T-helper 17 cell (primary cell): ENCODE measurements at places on chromosomes 13 and 19. TPM values are rescaled to one million over a fixed set of nuclear protein-coding genes. Genes with fewer than 3 reads are reported as not detected.

DNA sequence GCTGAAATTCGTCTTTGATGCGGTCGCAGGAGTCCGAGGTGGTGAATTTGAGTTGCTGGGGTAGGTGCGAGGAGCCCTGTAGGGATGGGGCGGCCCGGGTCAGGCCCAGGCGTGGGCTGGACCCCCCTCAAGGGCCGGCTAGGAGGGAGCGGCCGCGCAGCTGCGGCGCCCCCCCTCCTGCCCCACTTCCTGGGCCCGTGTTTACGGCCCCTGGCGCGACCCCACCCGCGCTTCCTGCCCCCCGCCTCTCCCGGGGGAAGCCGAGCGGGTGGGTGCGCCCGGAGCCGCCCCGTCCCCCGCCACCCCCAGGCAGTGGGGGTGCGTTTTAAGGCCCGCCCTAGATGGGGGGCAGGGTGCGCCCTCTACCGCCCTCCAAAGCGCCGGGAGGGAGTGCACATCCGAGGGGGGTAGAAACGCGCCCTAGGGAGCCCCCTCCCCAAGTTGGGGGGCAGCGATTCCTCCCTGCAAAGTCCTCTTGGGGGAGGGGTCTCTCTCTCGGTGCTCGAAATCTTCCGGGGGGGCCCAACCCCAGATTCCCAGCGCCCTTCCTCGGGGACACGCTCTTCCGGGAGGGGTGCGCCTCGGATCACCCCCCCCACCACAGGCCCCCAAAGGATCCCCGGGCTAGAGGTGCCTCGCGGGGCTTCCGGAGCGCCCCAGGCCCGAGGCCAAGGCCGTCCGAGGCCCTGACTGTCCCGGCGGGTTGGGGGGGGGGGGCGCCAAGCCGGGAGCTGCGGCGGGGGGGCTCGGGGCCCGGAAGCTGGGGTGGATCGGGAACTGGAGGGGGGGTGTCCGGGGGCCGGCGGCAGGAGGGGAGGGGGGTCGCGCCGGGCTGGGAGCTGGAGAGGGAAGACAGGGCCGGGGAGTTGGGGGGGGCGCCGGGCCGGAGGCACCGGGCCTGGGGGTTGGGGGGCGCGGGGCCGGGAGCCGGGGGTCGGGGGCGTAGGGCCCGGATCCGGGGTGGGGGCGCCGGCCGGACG is 823 bp downstream of the TLE5 start:
- no peaks in the 10 kb centered on the region for H3K27me3 ChIP-seq
- peak overlapping the region; percentile 90 for H3K4me3 ChIP-seq
- H3K27ac ChIP-seq = peak overlapping the region; percentile 84

- H3K27ac ChIP-seq = no peak overlapping the region
- peaks cover 12% of the 10 kb centered on the region for H3K27me3 ChIP-seq
- no peaks in the 10 kb centered on the region for H3K4me1 ChIP-seq
- H3K36me3 ChIP-seq = no peaks in the 10 kb centered on the region
- no peak for DNase-seq
These were observed 49.9 kb downstream of the UFM1 start for GRCh38 chr13:38399535-38399934.

- H3K4me1 ChIP-seq = peaks cover 21% of the 10 kb centered on the region
- H3K4me3 ChIP-seq = peak overlapping the region; percentile 80
- DNase-seq = no peak
- H3K36me3 ChIP-seq = no peaks in the 10 kb centered on the region
- H3K27me3 ChIP-seq = no peaks in the 10 kb centered on the region
These were observed 11.8 kb downstream of the PGLS start for GRCh38 chr19:17522988-17523872.

GSX1 gene
- not detected for total RNA-seq

- H3K27me3 ChIP-seq = no peaks in the 10 kb centered on the region
- H3K36me3 ChIP-seq = no peaks in the 10 kb centered on the region
- no peaks in the 10 kb centered on the region for H3K4me1 ChIP-seq
These were observed 221.9 kb upstream of the SLC10A2 start for GRCh38 chr13:103288114-103288513.

DNA sequence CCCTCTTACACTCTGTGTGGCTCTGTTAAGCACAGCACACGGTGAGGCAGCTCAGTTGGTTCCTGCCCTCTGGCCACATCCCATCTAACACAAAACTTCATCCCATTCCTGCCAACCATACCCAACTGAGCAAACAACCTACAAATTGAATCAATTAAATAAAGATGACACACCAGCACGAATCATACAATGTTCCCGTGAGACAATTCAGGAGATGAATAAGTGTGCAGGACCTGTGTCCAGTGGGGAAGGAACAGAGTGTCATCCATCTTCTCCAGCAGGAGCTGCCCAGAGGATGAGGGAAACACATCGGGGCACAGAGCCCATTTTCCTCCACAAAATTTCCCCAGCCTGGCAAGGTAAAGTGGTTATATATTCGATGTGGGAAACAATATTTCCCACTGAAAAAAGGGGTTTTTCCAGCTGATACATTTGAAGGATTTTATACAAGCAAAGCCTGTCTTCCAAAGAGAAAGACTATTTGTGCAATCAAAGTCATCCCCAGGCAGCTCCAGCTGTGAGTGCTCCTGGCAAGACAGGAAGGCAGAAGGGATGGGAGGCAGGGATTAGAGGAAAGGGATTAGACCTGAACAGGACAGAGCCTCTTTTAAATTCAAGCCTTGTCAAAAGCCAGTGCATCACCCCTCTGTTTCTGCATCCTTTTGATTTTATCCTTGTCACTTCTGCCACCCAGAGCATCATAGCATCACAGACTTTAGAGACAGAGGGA is 240.2 kb downstream of the LHFPL6 start:
- DNase-seq = no peak
- H3K27me3 ChIP-seq = peaks cover 24% of the 10 kb centered on the region
- H3K36me3 ChIP-seq = no peaks in the 10 kb centered on the region
- H3K4me1 ChIP-seq = no peaks in the 10 kb centered on the region
- no peak overlapping the region for H3K27ac ChIP-seq
- H3K4me3 ChIP-seq = no peak overlapping the region

DNA sequence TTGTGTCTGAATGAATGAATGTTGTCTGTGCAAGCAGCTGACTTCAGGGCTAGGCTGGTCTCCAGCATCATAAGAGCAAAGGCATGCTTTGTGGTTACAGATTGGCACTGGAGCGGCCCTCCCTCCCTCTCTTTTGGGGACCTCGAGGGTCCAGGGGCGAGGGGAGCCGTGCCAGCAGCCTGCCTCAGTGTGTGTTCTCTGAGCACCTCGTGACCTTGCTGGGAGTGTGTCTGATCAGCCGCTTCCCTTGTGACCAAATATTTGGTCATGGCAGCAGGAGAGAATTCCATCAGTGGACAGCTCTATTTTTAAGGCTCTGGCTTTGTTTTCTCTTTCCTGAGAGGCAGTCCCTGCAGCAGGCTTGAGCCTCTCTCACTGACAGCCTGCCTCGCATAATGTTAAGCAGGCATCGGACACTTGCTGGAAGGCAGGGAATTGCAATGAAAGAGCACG is 329.7 kb downstream of the UQCRFS1 start:
- H3K4me1 ChIP-seq = no peaks in the 10 kb centered on the region
- peaks cover 45% of the 10 kb centered on the region for H3K27me3 ChIP-seq
- no peak for DNase-seq
- no peaks in the 10 kb centered on the region for H3K36me3 ChIP-seq

GRCh38 chr19:13055213-13056051 is 47.2 kb downstream of the LYL1 start:
- H3K36me3 ChIP-seq = peaks cover 2% of the 10 kb centered on the region
- peaks cover 35% of the 10 kb centered on the region for H3K27me3 ChIP-seq
- H3K4me3 ChIP-seq = no peak overlapping the region
- H3K4me1 ChIP-seq = peaks cover 6% of the 10 kb centered on the region

BEST2 gene
- not detected for total RNA-seq

PRKCG gene
- total RNA-seq = 1.4 TPM

DNA sequence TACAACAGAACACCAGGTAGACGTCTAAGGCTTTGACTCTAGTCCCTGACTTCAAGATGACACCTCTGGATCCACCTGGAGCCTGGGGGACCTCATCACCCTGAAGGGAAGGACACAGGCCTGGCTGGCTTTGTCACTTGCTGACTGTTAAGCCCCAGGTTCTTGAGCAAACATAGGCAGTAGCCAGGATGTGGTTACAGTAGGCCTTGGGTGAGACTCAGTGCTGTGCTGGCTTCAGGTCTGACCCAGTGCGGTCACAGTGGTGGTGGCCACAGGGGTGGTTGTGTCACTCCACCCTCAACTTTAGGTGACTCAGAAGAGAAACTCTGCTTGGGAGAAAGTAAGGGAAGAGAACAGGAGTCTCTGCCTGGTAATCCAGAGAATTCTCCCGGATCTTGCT is 497.8 kb downstream of the UQCRFS1 start:
- no peak overlapping the region for H3K4me3 ChIP-seq
- DNase-seq = no peak
- no peaks in the 10 kb centered on the region for H3K4me1 ChIP-seq
- H3K27me3 ChIP-seq = peaks cover 15% of the 10 kb centered on the region

DNA sequence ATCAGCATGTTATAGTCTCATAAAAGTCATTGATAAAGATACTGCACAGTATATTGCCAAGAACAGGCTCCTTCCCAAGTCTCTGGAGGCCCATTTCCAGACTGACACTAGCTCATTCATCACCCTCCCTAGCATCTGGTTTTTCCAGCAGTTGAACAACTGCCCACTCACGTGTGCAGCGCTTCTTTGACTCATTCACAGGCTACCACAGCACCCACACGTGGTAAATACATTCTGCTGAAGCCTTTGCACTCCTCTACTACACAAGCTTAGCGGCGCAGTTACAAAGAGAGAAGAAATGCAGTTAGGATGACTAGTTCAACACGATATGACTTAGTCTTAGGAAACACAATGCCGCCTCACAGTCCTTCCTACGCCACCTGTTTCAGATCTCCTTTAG is 87.7 kb downstream of the DOCK9 start:
- no peak overlapping the region for H3K4me3 ChIP-seq
- no peak for DNase-seq
- peaks cover 8% of the 10 kb centered on the region for H3K4me1 ChIP-seq
- peaks cover 8% of the 10 kb centered on the region for H3K36me3 ChIP-seq
- H3K27me3 ChIP-seq = no peaks in the 10 kb centered on the region

GRCh38 chr13:30495746-30496145 is 30.0 kb upstream of the HMGB1 start:
- no peaks in the 10 kb centered on the region for H3K27me3 ChIP-seq
- DNase-seq = no peak
- H3K36me3 ChIP-seq = no peaks in the 10 kb centered on the region

SLC25A41 gene
- total RNA-seq = not detected

FXYD3 gene
- not detected for total RNA-seq

DNA sequence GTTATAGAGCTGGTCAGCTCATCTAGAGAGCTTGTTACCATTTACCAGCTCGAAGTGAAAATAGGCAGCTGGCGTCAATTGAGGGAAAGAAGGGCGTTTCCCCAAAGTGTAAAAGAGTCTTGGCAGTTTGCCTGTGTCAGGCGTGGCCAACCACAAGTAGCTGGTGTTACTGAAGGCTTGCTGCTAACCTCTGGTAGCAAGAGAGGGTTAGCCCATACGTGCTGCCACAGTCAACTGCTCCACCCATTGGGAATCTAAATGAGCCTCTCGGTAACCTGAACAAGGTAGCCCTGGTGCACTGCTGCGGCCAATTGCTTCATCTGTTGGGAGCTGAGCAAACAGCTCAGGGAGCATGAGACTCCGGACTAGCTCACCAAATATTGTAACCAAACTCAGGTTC is 314.9 kb upstream of the SLITRK5 start:
- no peaks in the 10 kb centered on the region for H3K36me3 ChIP-seq
- DNase-seq = no peak
- no peaks in the 10 kb centered on the region for H3K27me3 ChIP-seq
- H3K4me1 ChIP-seq = no peaks in the 10 kb centered on the region
- no peak overlapping the region for H3K4me3 ChIP-seq

GRCh38 chr13:94050686-94051085 is 428.8 kb downstream of the DCT start:
- no peak overlapping the region for H3K4me3 ChIP-seq
- H3K27ac ChIP-seq = no peak overlapping the region
- H3K36me3 ChIP-seq = no peaks in the 10 kb centered on the region
- no peak for DNase-seq
- no peaks in the 10 kb centered on the region for H3K4me1 ChIP-seq

PGLYRP1 gene
- not detected for total RNA-seq

GRCh38 chr19:11581740-11582139 is 4.3 kb upstream of the ACP5 start:
- H3K27ac ChIP-seq = peak overlapping the region; percentile 89
- H3K4me3 ChIP-seq = peak overlapping the region; percentile 80
- H3K4me1 ChIP-seq = peaks cover 15% of the 10 kb centered on the region
- H3K27me3 ChIP-seq = no peaks in the 10 kb centered on the region

DNA sequence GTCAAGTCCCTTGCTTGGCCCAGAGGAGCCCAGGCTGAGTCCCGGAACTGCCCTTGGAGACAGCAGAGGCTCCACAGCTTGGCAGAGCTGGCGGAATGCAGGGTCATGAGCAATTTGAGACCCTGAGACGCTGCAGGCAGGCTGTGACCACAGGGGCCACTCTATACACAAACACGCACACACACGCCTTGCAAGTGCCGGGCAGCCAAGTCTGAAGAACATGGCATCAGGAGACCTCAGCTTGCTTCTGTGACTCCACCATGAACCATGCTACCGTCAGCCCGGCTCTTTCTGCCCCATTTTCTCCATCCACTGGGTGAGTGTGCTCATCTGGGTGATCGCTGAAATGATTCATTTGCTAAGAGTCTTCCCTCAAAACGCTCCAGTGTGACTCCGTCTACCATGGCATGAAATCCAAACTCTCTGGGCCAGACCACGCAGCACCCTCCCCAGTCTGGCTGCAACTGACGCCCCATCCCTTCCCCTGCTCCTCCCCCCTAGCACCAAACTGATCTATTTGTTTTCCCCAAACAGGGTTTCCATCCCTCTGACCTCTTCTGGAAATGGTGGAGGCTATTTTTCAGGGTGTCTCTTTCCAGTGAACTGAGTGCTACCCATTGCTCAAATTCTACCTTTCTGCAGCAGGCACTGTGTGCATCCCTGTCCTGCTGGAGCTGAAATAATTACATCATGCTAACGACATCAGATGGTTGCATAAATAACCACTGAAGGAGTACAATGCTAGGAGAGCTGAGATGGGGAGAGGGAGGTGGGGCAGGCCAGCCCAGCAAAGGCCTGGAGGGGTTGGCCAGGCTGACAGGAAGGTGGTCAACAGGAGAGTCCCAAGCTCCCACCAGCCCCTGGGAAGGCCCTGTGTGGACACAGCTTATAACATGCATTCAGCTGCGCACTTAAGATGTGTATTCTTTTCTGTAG is 3.1 kb downstream of the CARS2 start:
- no peak for DNase-seq
- H3K36me3 ChIP-seq = peaks cover 2% of the 10 kb centered on the region
- H3K27ac ChIP-seq = peak overlapping the region; percentile 37
- no peak overlapping the region for H3K4me3 ChIP-seq

LGALS14 gene
- not detected for total RNA-seq

CCL25 gene
- not detected for total RNA-seq

DNA sequence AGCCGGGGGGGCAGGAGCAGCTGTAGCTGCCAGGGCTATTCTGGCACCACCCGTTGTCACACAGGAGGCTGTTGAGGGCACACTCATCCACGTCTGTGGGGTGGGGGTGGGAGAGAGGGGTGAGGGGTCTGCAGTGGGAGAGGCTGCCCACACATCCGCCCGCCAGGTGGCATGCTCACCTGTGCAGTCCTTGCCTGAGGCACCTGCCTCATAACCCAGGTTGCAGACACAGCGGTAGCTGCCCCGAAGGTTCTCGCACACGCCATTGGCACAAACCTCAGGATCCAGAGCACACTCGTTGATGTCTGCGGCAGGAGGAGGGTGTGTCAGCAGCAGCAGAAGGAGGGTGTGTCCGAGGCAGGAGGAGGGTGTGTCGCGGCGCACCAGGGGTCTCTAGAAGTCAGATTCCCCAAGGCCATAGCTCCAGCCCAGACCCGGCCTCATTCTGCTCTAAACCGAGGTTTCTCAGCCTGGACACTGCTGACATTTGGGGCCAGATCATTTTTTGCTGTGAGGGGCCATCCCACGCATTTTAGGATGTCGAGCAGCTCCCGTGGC is 20.3 kb downstream of the FBN3 start:
- H3K27ac ChIP-seq = no peak overlapping the region
- H3K27me3 ChIP-seq = peaks cover 17% of the 10 kb centered on the region
- H3K4me3 ChIP-seq = no peak overlapping the region
- no peaks in the 10 kb centered on the region for H3K4me1 ChIP-seq
- no peak for DNase-seq
- H3K36me3 ChIP-seq = no peaks in the 10 kb centered on the region
